Activated T-helper 1 cell treated with anti-CD3 and anti-CD28 coated beads, Interleukin-2, amount 50 U/mL, for 16 hours (primary cell): ENCODE measurements at places on chromosomes 12 and 14.
A peak's percentile ranks its signal among the peaks of the same experiment; 100 is the strongest.

DNA sequence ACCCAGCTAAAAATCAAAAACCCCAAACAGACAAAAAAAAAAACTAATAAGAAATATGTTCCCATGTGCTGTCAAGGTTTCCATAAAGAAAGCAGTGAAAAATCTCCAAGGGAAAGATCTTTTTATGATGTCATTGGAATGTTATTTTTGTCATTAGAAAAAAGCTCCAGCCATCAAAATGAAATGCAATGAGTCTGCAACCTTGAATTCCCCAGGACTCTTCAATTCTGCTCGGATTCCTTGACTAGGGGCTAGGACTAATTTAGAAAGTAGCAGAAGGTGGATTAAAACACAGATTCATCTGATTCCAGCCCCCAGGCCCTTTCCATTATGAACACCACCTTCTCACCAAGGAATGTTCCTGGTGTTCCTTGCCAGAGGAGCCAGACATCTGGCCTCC lies 6.0 kb upstream of the PCNX1 start:
- DNase-seq: no peak

- DNase-seq: no peak
Observed at GRCh38 chr14:34065236-34065635, 114.4 kb upstream of the EGLN3 start.

- DNase-seq: no peak
Observed at GRCh38 chr14:28902930-28903329, 136.3 kb downstream of the FOXG1 start.

DNA sequence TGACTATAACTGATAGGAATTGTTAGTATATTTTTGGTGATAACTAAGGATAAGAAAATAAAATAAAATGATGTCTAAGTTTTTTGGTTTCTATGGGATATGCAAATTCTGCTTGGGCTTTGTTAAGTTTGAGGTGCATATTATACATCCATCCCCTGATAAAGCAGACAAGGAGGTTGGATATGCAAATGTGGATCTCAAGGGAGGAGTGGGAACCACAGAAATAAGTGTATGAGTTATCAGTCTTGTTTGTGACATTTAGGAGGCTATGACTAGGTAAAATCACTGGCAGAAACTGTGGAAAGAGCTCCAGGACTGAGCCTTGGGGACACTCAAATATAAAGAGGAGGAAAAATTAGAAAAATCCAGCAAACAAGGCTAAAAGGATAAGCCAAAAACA lies 719.4 kb downstream of the RERGL start:
- DNase-seq: no peak

DNA sequence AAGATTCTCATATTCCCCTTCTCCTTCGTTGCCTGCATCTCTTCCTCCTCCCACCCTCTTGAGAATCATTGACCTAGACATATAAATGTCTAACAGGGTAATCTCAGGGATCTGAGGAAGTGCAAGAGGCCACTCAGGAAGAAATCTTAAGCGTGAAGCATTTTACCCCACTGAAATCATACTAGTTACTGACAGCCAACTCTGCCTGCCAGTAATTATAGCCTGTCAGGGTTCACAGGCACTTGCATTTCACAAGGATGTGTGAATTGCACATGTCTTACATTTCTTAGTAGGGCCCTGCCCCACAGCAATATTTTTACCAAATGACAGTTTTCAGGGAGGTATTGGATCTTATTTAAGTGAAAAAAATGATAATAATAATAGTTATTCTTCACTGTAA lies 127.2 kb downstream of the SLC15A5 start:
- DNase-seq: no peak

DNA sequence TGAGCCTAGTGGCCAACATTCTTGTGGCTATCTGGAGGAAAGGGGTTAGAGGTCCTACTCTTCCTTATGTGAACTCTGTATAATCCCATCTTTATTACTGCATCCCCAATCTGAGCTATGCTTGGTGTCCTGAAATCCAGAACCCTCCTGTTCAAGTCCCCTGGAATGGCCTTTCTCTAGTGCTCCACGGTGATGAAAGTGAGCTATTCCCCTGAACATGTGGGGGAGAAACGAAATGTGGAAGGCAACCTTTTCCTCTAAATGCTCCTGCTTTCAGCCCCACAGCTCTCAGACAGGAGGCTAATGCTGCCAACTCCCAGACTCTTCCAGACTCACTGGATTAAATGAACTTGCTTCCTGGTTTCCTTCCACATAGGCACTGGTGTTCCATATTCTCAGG lies 2.5 kb upstream of the PGAM5 start:
- no peak for DNase-seq

- no peak for DNase-seq
Observed at GRCh38 chr12:60035835-60036234, 440.0 kb downstream of the SLC16A7 start.

- no peak for DNase-seq
Observed at GRCh38 chr14:106652494-106652893, 1126.1 kb downstream of the TMEM121 start.

DNA sequence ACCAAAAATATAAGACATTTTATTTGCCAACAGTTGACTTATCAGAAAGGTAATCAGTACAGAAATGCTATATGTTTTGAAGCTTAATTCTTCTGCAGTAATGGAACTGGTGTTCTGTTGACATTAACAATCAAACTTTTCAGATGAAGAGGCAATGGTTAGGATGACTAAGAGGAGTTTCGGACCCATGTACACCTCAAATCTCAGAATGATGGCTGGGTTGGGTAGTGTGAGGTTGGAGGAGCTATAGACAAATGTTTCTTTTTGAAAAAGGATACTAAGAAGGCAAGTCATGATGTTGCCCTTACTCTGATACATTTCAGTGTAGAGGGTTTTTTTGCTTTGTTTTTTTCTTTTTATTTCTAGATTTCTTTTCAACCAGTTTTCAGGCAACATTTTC lies 66.9 kb downstream of the KNTC1 start:
- DNase-seq: no peak

DNA sequence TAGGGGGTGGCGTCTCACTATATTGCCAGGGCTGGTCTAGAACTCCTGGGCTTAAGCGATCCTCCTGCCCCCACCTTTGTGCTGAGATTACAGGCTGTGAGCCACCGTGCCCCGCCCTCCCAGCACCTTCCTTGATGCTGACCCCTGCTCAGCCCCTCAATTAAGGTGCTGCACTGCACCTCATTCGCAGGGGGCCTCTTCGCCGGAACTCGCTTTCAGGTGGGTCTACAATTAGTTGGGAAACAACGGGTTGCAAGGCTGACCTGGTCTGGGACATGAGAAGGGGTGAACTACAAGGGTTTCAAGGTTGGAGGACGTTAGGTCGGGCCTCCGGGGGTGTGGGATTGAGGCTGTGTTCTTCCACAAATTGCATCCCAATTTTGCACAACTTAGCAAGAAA lies 1.2 kb upstream of the NOP2 start:
- no peak for DNase-seq

GRCh38 chr14:35578639-35579038 lies 44.7 kb downstream of the INSM2 start:
- no peak for DNase-seq

GRCh38 chr12:93580682-93581081 lies 8.2 kb downstream of the SOCS2 start:
- DNase-seq: no peak

GRCh38 chr14:100246809-100247428 lies 8.0 kb downstream of the YY1 start:
- no peak for DNase-seq

GRCh38 chr12:114030451-114030850 lies 64.3 kb upstream of the RBM19 start:
- no peak for DNase-seq

- no peak for DNase-seq
Observed at GRCh38 chr12:85190728-85191127, 89.3 kb upstream of the ALX1 start.

DNA sequence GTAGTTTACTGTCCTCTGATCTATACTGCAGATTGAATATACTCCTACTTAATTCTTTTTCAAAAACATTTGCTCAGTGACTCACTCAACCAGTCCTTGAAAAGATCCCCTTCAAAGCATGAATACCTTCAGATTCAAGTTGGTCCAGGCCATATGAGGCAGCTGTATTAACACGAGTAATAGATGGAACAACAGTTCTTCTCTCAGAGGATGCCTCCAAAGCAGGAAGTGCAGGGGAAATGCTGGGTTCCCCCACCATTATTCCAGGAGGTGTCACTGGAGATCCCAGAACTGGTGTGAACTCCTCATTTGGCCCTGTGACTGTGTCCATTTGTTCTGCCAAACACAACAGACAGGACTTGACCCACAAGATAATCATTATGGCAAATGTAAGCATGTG lies 20.6 kb downstream of the ARMH4 start:
- DNase-seq: no peak

GRCh38 chr12:118373616-118374015 lies 909 bp upstream of the TAOK3 start:
- DNase-seq: no peak

- no peak for DNase-seq
Observed at GRCh38 chr12:78407722-78408121, 456.9 kb upstream of the SYT1 start.

DNA sequence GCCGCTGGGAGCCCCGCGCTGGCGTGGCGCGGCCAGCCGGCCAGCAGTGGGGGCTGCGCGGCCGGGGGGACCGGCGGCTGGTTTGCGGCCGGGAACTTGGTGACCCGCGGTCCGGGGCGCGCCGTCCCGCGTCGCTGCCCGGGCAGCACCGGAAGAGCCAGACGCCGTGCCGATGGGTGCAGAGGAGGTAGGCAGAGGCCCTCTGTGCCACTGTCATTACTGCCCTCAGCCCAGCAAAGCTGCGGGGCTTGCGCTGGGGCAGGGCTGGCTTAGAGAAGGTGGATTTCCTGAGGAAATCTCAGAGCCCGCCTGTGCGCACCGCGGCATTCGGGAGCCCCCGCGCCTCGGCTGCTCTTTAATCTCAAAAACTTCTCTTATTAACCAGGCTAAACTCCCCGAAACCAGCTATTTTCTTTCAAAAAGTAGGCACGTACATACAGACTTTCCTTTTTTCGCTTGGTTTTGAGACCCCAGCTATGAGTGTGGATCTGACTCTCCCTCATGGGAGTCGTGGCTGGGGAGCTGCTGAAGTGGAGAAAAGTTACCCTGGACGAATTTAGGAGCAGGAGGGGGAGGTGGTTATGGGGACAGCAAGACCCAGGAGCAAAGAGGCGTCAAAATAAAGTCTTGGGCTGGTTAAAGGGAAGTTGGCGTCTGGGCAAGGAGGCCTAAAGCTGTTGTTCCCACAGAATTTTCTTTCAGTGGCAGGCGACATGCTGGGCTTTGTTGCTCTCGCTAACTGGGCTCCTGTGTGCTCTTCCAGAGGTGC lies 802 bp downstream of the SUSD6 start:
- DNase-seq: peak; percentile 32

GRCh38 chr14:54127526-54127925 lies 170.9 kb upstream of the BMP4 start:
- DNase-seq: no peak

GRCh38 chr12:31567029-31567428 lies 23.9 kb downstream of the DENND5B start:
- no peak for DNase-seq

DNA sequence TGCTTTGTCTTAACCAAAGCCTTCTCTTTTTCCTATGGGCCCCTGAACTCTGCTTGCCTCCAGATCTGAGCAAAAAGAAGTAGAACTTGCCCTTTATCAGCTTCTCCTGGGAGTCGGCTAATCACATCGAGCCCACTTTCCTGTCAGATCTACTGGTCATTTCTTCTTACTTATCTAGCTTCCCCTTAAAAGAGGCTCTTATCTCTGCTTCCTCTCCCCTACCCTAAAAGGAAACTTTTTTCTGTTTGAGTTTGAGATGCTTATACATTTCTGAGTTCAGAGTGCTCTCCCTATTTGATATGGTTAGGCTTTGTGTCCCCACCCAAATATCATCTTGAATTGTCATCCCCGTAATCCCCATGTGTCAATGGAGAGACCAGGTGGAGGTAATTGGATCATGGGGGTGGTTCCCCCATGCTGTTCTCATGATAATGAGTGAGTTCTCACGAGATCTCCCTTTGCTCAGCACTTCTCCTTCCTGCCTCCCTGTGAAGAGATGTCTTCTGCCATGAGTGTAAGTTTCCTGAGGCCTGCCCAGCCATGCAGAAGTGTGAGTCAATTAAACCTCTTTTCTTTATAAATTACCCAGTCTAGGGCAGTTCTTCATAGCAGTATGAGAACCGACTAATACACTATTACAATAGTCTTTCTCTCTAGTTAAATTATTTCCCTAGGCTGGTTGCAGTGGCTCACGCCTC lies 114.7 kb upstream of the AMN1 start:
- no peak for DNase-seq

- DNase-seq: no peak
Observed at GRCh38 chr14:89267656-89268055, 149.4 kb downstream of the FOXN3 start.

DNA sequence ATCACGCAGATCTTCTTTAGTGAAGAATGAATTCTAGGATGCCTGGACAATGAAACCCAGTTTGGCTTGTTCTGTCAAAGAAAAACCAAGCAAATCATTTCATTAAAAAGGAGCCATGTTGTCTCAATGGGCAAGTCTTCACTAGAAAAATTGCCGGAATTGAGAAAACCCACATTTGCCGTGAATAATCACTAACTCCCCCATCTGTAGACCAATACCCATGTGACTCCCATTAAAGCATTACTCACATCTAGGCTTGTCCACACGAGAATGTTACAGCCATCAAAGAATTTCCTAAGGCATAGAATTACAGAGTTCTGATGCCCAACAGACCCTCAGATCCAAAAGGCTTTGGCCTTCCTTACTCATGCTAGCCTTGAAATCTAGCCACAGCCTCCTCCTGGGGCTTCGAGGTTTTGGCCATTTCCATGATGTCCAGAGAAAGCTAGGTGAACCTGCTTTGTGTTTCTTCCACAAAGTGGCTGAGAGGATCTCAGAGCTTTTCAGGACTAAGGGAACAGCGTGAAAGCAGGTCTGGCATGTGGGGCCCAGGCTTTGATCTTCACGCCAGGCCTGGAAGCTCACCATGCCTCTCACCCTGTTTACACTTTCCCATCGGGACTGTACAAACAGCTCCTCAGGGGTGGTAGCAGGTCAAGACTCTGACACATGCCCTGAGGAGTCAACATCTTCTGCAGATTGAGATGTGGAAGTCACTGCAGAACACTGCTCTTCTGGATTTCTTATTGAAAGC lies 12.1 kb downstream of the SLC7A8 start:
- DNase-seq: no peak

DNA sequence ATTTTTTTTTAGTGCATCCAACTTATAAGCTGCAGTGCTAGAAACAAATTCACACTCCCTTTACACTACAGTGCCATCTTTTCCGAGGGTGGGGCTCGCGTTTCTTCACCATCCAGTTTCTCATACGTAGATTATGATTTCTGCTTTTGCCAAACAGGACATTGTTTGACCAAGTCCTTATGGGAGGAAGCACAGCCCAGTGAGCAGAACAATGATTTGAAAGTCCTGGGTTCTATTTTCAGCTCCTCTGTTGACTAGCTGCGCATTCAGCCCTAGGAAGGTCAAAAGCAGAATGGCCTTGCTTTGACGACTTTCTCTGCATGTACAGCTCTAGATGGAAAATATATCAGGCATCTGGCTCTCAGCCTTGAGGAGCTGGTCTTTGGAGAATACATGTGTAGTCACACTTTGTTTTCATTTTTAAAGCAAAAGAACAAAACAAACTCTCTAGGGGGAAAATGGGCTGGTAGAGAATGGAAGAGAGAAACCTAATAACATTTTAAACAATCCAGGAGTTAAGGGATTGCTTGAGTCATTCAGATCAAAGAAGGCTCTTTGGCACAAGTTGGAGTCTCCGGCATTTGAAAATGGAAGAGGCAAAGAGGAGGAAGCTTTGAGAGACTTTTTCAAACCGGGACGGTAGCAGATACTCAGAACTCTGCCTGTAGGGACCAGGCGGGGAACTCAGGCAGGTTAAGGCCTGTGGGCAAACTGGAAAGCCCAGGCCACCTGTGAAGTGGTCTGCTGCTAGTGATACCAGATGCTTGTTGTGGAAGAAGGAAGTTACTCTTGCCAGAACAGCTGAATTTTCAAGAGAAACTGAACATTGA lies 257.3 kb upstream of the PLEKHG7 start:
- DNase-seq: no peak
